ENCODE measurements at places on chromosomes 6 and 20.

DNA sequence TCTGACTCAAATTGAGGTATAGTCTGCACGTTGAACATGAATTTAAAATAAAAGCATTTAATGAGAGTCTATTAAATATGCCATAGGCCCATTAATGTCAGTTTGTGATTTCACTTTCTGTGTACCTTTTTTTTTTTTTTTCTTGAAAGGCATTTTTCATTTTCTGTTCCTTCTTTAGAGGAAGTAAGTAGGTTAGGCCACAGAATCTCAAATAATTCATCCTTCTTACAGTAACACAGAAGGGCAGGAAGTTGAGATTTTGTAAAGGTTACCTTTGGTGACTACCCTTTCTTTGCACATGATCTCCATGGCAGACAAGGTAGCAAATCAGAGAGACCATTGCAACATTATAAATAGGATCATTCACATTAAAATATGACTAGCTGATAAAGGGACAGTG lies 9.6 kb downstream of the L3MBTL3 start:
- DNase-seq = no peak

DNA sequence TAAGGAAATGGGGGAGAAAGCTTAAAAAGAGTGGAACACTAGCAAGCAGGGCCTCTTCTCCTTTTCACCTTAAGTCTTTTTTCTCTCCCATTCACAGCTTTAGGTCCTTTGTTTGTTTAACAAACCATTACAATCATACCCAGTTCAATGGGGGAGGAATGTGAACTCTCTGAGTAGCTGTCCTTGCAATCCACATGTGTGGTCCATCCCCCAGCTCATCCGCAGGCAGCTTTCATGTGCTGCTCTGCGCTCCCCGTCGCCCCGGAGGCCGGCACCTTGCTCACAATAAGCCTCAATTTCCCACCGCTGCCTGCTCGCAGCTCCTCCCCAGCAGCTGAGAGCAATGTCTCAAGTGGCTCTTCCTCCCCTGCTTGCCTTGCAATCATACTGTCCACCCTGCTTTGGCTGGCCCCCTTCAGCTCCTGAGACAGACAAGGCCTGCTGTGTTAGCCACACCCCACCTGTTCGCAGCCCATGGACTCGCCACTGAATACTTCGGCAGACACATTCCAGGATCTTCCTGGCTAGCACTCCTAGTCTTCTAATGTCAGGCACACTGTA lies 49.1 kb downstream of the PLAGL1 start:
- no peak for DNase-seq

GRCh38 chr6:106857771-106858652 lies 116.5 kb downstream of the CD24 start:
- no peak for DNase-seq

DNA sequence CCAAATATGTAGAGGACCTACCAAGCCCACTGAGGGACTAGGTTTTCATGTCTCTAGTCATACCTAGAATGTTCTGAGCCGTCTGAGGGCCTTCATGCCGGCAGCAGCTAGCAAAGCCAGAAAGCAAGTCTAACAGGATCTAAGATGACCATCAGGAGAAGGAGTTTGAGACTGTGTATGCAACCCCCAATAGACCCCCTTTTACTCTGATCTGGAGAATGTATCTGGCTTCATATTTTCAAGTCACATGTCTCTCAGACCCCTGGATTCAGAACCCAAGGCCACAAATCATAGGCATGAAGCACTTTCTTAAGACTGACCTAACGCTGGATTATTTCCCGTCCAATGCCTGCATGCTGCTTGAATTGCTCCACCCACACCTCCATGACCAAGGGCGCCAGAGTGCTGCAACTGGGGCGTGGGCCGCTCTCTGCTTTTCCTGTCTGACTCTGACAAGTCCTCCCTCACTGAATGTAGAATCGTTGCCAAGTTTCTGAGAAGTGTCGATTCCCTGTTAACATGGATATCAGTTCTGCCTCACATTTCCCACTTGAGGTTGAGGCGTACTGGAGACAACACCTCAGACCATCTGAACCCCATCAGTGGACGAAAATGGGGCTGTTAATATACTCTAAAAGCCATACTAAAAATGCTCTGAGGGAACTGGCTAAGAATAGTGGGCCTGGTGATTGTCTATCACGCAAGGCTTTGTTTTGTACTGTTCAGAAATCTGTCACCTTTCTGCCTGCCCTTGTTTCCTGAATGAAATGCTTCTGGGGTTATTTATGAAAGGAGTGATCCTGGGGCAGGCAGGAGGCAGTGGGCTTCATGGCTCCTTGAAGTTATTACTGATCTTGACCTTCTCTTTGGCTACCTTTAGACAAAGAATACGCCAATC lies 23.9 kb upstream of the ASXL1 start:
- DNase-seq = no peak

- DNase-seq = no peak
These were observed 2.4 kb upstream of the SNAP25 start for GRCh38 chr20:10216146-10216791.

DNA sequence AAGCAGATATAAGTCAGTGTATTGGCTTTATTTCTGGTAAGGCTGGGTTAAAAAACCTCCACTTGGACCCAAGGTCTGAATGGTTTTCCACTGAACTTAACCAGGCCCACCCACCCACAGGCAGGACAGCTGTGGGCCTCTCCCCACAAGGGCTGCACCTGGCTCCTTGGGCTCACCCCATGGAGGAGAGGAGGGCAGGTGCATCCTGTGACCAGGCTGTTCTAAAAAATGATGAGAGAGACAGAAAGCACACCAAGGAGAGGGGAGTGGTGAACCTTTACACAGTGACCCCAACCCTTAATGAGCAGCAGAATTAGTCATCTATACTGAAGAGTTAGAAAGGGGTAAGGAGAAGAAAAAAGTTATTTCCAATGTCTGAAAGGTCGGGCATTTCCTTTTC lies 34.5 kb upstream of the DUSP22 start:
- DNase-seq = no peak

DNA sequence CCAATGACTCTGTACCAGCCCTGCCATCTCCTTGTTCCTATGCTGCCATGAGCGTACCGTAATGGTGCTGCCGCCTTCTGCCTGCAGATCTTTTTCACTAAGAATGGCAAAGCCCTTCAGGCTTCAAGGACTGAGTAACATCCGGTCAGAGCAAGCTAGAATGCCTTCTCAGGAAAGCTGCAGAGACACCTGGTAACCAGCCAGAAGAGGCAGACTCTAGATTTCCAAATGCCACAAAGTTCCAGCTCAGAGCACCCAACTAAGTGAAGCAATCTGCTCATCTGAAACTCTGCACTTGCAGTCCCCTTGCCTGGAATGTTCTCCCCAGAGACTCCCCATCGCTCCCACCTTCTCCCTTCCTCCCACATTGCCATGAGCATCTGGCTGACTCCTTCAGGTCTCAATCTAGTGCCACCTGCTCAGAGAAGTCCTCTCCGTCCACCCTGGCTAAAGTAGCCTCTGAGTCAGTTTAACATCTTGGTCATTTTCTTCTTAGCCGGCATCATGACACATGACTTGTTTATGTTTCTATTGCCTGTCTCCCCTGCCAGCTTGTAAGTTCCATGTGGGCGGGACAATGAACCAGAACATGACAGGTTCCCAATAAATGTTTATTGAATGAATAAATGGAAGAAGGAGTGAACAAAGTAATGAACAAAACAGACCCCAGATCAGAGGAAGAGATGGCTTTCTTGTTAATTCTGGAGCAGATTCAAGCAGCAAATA lies 6.9 kb upstream of the OCSTAMP start:
- no peak for DNase-seq

DNA sequence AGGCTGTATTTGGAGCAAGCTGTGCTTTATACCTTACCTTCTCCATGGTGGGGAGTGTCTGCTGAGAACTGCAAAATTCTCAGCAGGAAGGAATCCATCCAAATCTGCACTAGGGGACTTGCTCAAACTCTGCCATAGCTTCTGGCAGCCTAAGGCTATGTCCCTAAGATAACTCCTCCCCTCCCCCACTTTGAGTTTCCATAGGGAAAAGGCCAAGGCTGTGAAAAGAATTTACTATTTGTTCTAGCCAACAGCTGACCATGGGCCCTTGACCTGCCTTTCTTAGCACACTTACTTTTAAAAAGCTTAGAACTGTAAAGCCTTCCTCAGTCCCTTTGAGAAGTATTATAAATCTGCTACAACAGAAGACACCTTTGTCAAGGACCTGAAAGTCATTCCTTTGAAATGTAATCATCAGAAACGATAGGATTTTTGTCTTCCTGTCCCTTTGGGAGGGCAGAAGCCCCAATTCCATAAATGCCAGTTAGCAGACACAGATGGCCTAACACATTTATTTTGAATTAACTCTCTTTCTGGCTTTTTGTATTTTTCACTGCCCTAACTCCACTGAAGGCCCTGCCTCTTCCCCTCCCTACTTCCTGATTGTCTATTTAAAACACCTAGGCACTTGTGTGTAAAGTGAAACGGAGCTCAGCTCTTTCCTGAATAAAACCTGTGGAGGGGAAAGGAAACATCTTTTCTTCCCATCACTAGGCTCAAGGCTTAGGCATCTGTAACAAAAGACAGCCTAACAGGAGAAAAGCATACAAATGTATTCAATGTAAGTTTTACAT lies 157.1 kb downstream of the AKAP7 start:
- no peak for DNase-seq

- no peak for DNase-seq
These were observed 312.2 kb downstream of the LAMA2 start for GRCh38 chr6:129195161-129195560.

GRCh38 chr6:76397966-76398365 lies 325.5 kb upstream of the IMPG1 start:
- DNase-seq = no peak

GRCh38 chr20:12203981-12204380 lies 286.3 kb downstream of the BTBD3 start:
- no peak for DNase-seq

- no peak for DNase-seq
These were observed 54.8 kb downstream of the NFATC2 start for GRCh38 chr20:51487565-51488268.

DNA sequence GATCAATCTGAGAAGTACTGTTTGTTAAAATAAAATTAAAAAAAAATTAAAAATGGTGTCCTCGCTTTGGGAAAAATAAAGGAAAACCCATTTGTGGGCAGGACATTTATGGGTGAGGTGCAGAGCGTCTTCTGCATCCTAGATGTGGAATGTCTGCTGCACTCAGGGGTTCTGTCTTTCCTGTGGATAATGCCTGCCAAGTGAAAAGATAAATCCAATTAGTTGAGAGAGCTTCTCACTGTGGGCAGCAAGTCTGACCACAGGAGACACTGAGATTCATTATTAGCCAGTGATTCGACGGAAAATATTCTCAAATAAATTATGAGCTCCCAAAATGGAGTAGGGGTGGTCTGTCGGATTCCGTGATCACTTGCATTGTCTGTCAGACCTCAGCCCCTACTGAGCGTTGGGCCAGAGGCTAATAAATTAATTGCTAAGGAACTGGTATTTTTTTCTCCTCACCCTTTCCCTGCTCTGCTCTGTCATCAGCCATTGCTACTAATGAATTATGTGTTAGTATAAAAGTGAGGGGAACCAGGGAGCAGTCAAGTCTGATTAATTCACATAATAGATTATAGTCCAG lies 10.0 kb downstream of the GMPR start:
- DNase-seq = no peak

GRCh38 chr20:11221046-11221445 lies 547.2 kb upstream of the JAG1 start:
- DNase-seq = no peak

DNA sequence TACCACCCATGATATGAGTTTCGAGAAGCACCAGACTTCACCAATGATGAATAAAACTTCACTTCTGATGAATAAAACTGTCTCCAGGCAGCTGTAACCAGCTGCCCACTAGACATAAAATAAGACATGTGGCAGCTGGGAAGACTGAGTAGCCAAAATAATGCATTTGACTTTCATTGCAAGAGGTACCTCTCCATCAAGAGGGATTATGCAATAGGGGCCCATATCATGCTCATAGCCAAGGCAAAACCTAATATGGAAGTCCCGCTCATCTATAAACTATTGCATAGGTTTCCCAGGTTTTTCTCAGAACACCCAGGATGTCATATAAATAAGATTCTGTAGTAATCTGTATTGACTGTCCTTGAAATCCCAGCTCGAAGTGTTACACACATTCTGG lies 155.5 kb downstream of the SIM1 start:
- DNase-seq = no peak

DNA sequence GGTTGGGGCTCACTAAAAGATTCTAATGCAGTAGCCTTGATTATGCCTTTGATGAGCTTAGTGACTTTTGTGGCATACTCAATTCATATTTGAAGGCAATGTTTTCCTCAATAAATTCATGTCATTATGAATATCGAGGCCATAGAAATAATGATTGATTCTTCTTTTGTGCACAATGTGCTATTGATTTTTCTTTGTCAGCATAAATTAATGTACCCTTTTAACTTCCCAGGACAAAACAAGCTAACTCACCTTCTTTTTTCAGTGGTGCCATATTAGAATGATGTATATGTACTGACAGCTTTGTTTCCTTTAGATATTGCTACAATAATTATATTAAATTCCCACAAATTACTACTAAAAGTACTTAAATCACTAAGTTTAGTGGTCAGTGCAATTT lies 484.3 kb upstream of the HS3ST5 start:
- no peak for DNase-seq

DNA sequence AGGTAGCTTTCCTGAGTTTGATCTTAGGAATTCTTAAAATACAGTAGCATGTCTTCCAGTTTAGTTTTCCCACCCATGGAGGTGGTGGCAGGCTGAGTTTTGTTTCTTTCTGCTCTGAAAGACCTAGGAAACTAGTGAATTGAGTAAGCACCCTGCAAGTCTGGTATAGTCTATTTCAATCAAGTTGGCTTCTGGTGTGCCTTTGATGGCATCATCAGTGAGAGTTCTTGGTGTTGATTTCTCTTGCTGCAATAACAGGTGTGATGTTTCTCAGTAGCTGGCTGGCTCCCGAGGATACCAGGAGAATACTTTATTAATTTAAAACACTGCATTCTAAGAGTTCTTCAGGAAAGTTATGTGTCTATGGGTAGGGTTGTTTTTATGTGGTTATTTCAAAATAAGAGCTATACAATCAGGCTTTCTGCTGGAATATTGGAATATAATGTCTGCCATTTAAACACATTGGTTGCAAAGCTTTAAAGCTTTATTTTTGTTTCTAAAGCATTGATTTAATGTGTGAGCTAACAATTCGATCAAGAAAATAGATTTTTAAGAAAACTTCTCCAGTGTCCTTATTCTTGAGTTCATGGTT lies 19.0 kb downstream of the VAPB start:
- no peak for DNase-seq

DNA sequence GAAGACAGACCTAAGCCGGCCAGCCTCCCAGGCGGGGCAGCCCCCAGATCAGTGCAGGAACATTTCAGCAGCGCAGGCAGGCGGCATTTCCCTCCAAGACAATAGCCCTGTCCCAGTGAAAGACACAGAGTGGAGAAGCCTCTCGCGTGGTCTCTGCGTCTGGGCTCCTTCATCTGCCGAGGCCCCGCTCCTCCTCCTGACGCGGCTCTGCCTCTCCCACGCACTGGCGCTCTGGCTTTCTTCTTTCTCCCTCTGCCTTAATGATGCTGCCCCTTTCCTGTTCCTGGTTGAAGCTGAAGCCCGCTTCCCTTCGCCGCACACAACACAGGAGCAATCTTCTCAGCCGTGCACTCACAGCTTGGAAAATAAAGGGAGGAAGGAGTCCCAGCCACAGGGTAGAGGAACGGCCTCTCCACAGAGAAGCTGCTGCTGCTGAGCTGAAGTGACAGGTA lies 347.5 kb downstream of the CDH4 start:
- DNase-seq = no peak

- no peak for DNase-seq
These were observed 75.0 kb downstream of the ISM1 start for GRCh38 chr20:13296070-13296469.

GRCh38 chr6:21873562-21873961 lies 280.0 kb downstream of the SOX4 start:
- no peak for DNase-seq

GRCh38 chr6:85322446-85323105 lies 127.3 kb upstream of the NT5E start:
- DNase-seq = no peak

Data from stimulated activated CD4-positive, alpha-beta T cell treated with anti-CD3 and anti-CD28 coated beads, TNF-alpha, amount 100 ng/mL, for 48 hours (primary cell).